ENCODE measurements at places on chromosomes 3 and 15. TPM values are rescaled to one million over a fixed set of nuclear protein-coding genes. Genes with fewer than 3 reads are reported as not detected.

GREM1 gene
- 0.09 TPM for total RNA-seq

TMEM158 gene
- total RNA-seq, result 5.6 TPM

PLA2G4B gene
- 0.27 TPM for total RNA-seq

SATB1 gene
- total RNA-seq, result 11.4 TPM

ZNF80 gene
- not detected for total RNA-seq

DNAJB8 gene
- total RNA-seq, result not detected

All from endothelial cell of coronary artery (primary cell).